Adipocyte (in vitro differentiated cells): ENCODE measurements at places on chromosomes 7 and 10.

- peak; percentile 67 for DNase-seq
Measured at GRCh38 chr7:39754326-39755120, 131.2 kb downstream of the RALA start.

DNA sequence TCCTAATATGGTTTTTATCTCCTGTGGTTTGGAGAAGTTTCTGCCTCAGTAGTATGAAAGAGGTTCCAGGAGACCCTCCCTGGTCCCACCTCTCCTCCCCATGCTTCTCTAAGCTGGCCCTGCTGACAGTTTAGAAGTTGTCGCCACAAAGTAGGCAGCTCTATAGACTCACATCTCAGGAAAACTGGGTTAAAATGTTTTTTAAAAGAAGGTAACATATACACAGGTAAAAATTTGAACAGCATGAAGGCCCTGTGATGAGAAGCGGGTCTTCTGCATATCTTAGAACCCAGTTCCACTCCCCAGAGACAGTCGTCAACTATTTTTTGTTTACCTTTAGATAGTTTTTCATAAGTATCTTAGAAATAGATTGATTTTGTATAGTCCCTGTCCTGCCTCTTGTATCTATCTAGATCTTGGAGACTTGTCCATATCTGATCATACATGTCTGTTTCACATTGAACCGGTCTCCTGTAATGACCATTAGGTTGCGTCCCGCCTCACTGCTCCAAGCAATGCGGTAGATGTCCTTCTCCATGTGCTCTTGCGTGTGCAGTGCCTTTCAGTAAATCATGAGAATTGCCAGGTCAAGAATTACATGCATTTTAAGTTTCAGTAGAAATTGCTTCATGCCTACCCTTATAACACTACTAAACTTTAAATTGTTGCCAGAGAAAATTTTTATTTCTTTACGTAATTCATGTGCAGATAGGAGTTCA is 2.2 kb downstream of the DUSP5 start:
- no peak for DNase-seq

GRCh38 chr10:18616337-18616736 is 35.0 kb downstream of the NSUN6 start:
- peak; percentile 7 for DNase-seq

DNA sequence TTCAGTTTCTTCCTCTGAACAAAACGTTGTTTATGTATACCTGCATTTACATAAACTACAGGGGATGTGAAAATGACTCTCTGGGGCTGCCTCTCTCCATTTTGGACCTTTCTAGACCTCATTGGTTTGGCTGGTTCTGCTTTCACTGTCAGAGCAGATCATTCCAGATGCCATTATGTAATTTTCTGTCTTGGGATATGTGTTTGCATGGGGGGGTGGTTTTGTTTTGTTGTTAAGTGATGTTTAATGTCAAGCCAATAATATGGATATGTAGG is 172.4 kb downstream of the LRRC4 start:
- no peak for DNase-seq

DNA sequence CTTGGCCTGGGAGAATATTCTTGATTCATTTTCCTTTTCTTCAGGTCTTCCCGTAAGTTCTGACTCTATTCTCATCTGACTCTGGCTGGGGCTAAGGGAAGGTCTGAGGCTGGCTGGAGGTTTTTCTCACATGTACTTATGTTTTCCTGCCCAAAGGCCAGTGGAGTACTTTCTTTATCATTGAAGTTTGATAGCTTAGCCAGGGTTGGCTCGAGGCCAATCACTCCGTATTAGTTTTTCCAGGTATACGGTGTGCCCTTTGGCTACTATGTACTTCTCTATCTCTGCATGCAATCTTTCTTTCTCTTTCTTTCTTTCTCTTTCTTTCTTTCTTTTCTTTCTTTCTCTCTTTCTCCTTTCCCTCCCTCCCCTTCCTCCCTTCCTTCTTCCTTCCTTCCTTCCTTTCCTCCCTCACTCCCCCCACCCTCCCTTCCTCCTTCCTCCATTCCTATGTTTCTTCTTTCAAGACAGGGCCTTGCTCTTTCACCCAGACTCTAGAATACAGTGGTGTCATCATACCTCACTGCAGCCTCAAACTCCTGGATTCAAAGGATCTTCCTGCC is 26.8 kb upstream of the VKORC1L1 start:
- DNase-seq = no peak

DNA sequence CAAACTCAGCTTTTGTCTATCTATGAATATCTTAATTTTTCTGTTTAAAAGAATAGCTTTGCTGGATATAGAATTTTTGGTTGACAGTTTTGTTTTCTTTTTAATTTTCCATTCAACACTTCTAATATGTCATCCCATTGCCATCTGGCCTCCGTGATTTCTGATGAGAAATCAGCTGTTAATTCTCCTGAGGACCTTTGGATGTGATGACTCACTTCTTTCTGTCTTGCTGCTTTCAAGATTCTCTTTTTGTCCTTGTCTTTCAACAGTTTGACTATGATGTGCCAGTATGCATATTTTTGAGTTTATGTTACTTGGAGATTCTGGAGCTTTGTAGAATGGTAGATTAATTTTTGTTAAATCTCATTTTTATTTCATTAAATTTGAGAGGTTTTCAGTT is 38.4 kb downstream of the ZNF518A start:
- DNase-seq = no peak

- DNase-seq = no peak
Measured at GRCh38 chr7:7920481-7920880, 48.1 kb upstream of the GLCCI1 start.

- DNase-seq = no peak
Measured at GRCh38 chr10:33101392-33101787, 143.4 kb upstream of the ITGB1 start.

GRCh38 chr10:11520892-11521291 is 90.6 kb downstream of the USP6NL start:
- no peak for DNase-seq

DNA sequence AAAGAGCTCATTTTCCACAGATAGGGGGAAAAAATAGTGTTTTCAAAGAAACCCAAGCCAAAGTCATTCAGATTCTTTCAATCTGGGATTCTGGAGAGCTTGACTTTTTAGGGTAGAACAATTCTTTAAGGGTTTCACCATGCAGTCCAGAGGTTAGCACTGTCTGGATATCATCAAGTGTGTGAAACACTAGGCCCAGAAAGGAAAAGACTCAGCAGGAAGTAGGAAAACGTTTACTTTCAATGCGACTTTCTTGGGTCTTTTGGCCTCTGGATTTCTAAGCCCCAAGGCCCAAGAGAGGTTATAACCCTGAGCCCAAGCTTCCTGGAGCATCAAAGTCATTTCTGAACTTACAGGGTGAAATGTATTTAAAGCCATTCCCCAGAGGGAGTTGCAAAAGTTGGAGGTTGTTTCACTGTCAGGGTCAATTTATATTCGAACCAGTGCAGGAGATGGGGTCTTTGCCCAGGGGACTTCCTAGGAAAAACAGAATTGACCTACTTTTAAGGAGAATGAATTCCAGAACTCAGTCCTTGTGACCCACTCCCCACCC is 158.0 kb downstream of the C7orf25 start:
- DNase-seq = no peak

DNA sequence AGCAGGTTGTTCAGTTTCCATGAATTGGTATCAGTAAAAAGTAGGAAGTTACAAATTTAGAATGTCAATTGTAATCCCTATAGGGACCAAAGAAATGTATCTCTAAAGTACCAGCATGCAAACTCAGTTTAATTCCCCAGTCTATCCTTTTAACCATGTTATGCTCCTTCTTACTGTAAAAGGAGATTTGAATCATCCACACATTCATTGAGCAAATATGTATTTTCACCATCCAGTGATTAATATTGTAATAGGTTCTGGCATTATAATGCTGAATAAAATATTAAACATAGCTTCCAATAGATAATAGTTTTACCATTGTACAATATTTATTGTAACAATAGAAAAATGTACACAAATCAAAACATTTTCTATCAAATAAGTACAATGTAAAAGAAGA is 228.2 kb upstream of the SEMA3A start:
- peak; percentile 6 for DNase-seq
